ENCODE measurements at places on chromosomes 16 and 17.
A peak's percentile ranks its signal among the peaks of the same experiment; 100 is the strongest.

DNA sequence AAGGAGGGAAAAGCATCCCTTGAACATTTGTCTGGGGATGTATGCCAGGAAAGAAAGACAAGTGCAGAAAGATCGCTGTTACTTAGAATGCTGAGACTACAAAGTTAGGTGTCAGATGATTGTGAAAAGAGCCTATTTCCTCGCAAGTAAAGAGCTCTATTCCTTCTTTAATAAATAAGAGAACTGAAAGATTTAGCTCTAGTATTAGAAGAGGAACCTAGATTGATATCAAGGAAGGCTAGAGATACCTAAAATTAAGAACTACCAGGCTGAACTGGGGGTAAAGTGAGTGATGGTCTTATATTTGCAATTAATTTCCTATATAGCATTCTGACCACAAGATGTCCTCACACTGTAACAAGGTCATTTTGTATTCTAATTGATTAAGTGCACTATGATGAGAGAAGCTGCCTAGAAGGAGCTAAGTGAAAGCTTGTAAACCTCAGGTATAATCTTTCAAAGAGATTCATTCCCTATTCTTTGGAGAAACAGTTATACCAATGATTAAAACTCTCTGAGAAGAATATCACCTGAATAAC is 62.3 kb downstream of the SSH2 start:
- DNase-seq = no peak

DNA sequence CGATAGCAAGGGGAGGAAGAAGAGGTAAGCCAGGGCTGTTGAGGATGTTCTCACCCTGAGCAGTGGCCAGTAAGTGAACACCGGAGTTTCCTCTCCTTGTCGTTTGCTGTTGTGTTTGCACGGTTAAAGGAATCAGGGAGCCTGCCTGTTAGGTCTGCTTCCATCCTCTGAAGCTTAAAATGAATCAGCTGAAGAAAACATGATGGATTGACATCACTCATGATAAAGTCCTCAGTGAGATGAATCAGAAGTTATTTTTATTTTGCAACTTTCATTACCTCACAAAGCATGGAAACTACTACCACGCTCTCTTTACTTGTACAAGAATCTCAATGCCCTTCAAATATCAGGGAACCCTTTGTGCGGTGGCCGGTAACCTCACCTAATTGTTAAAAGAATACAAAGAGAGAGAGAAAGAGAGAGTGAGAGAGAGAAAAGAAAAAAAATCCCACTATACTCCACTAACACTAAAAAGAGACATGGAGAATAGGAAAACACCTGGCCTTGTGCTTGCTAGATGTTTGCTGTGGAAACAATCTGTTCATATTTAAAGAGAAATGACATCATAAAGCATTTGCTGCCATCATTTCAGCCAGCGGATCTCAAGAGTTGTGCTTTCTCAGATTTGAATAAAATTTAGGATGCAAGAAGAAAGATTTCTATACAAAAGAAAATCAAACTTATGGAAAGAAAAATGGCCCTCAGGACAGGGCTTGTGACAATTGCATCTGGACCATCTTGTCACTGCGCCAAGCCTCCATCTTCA is 441.6 kb upstream of the SALL1 start:
- DNase-seq = no peak

DNA sequence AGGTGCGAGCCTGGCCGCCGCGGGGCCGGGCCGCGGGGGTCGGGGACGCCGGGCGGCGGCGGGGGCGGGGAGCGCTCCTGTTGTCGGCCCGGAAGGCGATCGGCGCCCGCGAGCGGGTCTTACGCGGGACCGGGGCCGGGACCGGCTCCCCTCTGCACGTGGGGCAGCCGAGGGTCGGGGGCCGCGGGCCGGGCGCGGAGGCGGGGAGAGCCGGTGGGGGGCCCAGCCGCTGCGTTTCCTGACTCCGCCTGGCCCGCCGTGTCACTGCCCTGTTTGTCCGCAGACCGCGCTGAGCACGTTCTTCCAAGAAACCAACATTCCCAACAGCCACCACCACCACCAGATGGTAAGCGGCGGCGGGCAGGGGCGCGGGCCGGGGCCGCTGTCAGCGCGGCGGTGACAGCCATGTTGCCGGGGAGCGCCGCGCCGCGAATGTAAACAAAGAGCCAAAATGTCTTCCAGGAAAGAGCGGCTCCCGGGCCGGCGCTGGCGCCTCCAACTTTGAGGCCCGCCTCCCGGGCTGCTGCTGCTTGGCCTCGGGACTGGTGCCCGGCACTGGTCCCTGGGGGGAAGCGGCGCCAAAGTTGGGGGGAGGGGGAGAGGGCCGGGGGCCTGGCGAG is 586 bp downstream of the UBALD2 start:
- peak; percentile 80 for DNase-seq

- no peak for DNase-seq
Measured at GRCh38 chr16:89949756-89950155, 1.2 kb downstream of the DEF8 start.

DNA sequence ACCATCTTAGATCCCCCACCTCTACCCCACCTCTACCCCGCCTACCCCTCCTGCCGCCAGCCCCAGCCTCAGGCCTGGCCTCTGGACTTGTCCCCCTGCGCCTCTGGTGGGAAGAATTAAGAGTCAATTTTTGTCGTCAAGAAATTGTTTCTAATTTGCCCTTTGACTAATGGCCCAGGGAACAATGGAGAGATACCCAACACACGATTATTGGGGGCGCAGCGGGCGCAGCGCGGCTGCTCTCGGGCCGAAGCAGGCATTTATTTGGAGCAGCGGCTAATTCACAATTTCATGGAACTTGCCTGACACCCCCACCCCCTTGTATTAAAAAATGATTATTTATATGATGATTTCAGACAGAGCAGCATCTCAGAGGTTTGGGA is 4.4 kb upstream of the BAHCC1 start:
- no peak for DNase-seq

GRCh38 chr17:32314636-32315035 is 27.3 kb downstream of the C17orf75 start:
- no peak for DNase-seq

- peak; percentile 24 for DNase-seq
Measured at GRCh38 chr17:77437017-77437416, 296.2 kb downstream of the SEC14L1 start.

- DNase-seq = no peak
Measured at GRCh38 chr16:27972500-27972899, 91.0 kb downstream of the GSG1L start.

DNA sequence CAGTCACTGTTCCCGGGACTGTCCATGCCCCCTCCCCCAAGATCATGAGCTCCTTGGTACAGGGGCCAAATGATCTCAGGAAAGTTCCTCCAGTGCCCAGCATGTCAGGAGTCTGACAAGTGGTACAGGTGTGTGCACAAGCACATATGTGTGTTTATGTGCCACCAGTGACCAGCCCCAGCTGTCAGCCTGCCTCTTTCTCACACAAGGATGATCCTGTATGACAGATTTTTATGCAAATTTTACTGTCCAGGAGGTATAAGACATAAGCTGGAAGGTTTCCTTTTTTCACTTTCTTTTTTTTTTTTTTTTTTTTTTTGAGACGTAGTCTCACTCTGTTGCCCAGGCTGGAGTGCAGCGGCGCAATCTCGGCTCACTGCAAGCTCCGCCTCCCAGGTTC is 31.4 kb upstream of the GFOD2 start:
- DNase-seq = no peak

- DNase-seq = no peak
Measured at GRCh38 chr17:21058098-21058893, 15.5 kb upstream of the USP22 start.

DNA sequence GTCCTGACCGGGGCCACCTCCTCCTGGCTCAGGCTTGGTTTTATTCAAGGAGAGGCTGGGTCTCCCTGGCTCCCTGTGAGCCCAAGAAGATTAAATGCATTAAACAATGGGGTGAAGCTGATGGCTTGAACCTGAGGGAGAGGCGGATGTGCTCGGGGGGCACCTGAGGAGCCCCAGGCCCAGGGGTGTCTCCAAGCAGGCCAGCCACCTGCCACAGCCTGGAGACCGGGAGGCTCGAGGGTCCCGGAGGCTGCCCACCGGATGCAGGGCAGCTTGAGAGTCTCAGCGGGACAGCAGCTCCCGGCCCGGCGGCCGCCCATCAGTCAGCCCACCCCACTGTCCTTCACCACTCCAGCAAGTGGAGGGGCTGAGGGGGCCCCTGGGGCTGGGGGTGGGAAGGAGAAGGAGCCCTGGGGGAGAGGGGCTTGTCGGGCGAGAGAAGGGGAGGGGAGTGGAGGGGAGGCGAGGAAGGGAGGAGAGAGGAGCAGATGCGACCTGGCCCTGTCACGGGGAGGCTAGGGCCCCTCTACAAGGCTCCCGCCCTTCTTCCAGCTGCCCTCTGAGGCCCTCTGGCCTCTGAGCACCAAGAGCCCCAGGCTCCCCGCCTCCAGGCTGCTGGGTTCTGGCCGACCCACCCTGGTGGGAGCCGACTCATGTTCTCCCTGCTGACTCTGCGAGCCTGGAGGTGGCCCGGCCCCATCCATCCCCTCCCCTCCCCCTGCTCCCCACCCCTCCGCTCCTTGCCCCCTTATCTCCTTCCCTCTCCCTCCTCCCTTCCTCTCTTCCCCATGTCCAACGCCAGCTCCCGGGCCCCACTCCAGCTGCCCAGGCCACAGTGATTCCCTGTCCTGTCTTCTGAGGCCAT is 13.2 kb downstream of the CD7 start:
- DNase-seq = no peak

- DNase-seq = no peak
Measured at GRCh38 chr17:77208856-77209255, 68.1 kb downstream of the SEC14L1 start.

DNA sequence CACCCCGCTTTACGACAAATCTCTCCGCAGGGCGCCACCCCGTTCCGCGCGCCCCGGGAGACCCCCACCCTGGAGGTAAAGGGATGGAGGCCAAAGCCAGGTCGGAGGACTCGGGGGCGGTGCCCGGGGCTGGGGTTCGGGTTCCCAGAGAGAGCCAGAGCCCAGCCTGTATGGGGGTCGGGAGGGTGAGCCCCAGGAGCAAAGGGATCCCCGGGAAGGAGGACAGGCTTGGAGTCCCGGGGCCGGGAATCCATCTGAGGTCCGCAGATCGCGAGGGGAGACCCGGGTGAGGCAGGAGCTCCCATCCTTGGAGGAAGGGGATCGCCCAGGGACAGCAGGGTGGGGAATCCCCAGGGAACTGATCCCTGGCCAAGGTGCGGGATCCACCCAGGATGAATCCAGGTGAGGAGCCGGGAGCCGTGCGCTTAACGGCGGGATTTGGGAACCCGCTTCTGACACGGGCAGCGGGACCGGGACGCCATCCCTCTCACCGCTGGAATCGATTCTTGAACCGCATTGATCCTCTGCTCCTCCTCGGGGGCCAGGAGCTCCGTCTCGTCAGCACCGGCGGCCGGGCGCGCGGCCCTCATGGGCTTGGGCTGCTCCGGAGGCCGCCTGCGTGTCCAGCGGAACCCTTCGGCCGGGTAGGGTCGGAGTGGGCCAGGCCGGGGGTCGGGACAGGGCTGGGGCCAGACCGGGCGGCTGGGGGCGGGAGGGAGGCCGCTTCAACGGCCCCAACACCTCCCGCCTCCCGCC is at the start of gene MMD:
MMD (minus strand) TSS at position 657 of the 756 bp plus-strand sequence; CDS start at position 517, 140 bp downstream.
- DNase-seq = no peak

GRCh38 chr17:27284811-27285415 is 9.0 kb upstream of the WSB1 start:
- no peak for DNase-seq

DNA sequence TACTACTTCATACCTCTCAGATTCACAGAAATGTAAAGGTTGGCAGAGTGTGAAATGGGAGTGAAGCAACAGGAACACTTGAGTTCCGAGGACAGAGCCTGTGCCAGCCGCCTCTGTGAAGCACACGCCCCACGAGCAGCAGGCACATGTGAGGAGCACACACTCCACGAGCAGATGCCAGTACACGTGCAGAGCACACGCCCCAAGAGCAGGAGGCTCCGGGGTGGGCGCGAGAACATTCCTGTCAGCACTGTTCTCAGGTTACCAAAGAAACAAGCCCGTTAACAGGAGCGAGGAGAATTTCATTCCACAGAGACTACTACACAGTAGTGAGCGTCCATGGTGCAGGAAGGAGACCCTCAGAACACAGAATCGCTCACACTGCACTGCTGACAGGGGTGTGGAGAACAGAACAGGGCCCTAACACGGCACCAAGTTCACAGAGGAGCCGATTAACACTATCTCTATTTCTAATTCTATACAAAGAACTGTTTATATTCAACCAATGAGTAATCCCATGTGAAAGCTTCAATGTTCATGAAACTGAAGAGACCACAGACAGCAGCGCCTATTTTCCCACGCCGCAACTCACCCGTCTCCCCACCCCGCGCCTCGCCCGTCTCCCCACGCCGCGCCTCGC is 40.1 kb downstream of the KLHDC4 start:
- no peak for DNase-seq

- DNase-seq = no peak
Measured at GRCh38 chr16:24851700-24852099, 5.9 kb downstream of the SLC5A11 start.

- no peak for DNase-seq
Measured at GRCh38 chr16:26830428-26831127, 236.1 kb upstream of the C16orf82 start.

DNA sequence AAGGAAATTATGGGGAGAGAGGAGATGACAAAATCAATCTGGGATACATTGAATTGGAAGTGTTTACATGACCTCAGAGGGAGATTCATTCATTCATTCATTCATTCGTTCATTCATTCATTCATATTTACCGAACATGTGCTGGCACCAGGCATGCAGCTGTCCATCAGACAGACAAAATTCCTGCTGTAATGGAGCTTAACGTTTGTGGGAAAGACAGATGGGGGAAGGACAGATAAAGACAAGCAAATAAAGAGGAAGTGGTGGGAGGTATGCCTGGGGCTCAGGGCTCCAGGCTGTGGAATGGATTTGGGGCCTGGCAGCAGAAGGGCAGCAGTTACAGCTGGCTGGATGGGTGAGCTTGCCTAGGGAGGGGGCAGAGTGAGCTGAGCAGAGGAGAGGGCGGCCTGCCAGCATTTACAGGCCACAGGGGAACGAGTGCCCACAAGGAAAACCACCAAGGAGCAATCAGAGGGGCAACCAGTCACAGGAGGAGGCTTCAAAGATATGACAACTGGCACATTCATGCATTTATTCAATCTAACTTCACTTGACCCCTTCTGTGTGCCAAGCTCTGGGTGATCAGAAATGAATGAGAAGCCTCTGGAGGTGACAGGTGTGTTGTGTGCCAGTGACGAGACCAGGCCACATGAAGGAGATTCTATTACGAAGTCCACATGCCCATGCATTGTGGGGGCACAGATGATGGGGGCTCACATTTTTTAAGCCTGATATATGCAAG is 48.5 kb downstream of the ARHGAP27 start:
- no peak for DNase-seq

- DNase-seq = no peak
Measured at GRCh38 chr17:50621574-50622031, 13.1 kb upstream of the ABCC3 start.

DNA sequence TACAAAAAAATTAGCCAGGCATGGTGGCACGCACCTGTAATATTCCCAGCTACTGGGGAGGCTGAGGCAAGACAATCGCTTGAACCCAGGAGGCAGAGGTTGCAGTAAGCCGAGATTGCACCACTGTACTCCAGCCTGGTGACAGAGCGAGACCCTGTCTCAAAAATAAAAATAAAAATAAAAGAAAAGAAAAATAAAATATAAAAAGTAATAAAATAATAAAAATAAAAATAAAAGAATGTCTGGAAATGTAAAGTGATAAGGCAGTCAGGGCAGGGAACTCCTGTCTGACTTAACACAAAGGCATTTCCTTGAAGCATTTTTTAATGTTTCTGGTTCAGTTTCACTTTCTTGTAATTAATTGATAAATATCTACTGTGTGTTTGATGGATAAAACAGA is 34.7 kb upstream of the DNAJA2 start:
- DNase-seq = no peak
